Stimulated activated CD8-positive, alpha-beta memory T cell treated with anti-CD3 and anti-CD28 coated beads, Interleukin-2, amount 100 ng/mL, for 1 hour (primary cell): ENCODE measurements at places on chromosomes 7 and 10.

DNA sequence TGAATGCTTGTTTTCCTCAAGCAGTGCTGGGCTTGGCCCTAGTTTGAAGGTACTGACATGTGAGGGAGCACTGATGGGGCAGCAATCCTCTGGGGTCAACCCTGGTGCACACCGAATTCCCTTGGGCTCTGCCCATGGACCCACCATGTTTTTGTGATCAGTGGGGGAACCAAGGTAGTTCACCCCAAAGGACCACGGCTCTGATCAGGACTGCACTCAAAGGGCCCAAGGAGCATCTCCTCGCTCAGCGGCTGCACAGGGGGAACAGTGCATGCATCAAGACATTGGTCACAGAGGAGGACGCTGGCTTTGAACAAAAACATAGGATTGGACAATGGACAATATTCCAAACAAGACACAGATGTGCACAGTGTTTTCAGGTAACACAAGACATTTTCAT lies 12.7 kb downstream of the CXCL12 start:
- DNase-seq = no peak

GRCh38 chr7:51263631-51264484 lies 52.8 kb downstream of the COBL start:
- DNase-seq = no peak

DNA sequence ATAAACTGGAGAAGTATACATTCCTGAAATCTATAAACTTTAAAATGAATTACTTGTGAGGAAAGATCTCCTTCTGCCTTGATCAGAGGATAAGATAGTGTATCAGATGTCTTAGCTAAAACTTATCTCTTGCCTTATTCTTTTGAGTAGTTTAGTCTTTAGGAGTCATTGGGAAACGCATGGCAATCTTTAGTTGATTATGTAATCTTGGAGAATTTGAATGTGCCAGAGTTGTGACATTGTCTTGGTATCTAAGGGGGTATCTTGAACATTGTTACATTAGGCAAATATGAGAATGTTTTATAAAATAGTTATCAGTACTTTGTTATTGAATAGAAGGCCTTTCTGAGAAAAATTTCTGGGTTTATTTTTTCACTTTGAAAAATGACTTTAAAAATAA lies 61.6 kb upstream of the ADRA2A start:
- no peak for DNase-seq

DNA sequence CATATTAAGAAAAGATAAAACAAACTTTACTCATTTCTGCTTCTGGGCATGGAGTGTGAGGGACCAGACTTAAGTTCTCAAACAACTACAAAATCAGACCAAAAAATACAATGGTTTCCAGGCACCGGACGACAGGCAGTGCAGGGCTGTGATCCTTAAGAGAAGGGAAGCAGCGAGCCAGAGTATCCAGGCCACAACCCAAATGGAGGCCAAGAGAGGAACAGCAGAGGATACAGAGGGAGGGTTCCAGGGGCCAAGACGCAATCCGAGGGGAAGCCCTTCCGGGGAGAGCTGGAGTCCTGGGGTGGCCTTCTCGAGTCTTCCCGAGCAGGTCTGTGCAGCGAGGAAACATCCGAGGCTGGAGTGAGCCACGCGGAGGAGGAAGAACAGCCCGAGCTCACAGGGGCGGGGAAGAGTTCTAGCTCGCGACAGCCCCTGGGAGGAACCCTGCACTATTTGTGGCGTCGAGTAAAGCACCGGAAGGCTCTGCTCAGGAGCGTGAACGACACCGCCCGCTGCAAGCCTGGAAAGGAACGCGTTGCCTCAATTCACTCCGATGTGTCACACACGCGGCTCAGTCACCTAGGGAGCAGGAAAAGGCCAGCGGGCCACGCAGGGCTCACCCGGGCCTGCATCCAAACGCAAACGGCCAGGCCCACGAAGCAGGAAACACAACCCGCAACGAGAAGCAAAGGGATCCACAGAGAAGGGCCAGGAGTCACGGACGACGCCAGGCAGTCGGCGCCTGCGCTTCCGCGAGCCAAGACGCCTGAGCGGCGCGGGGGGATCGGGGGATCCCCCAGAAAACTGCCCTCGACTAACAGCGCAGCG lies 933 bp upstream of the RNF32 start:
- no peak for DNase-seq

DNA sequence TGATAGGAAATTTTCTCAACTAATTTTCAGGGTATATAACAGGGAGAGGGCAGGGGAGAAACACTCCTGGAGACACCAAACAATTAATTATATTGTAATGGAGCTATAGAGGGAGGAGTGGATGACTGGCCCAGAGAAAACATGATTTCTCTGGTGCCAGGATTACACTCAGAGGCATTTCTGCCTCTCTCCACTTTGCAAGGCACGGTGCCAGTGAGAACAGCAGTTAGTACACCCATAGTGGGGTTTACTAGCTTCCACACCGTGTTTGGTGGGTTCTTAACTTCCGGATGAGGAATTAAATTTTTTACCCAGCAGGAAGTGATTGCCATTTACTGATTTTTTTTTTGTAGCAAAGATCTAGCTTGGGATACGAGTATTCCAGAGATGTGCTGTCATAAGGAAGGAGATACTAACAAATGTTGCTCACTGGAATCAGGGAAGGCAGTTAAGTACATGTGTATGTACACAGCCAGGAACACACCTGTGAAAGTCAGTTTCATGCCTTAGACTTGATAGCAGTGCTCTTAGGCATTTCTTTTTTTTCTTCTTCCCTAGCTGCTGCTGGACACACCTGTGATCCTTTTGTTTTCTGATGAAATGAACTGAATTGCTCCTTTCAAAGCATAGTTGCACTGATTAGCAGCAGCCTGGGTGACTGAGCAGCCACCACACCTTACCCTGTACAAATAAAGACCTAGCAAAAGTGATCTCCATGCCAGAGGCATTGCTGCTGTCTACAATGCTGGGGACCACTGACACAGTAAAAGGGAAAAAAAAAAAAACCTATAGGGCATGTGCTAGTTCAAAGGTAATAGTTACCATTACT lies 58.1 kb downstream of the POLL start:
- DNase-seq = no peak

DNA sequence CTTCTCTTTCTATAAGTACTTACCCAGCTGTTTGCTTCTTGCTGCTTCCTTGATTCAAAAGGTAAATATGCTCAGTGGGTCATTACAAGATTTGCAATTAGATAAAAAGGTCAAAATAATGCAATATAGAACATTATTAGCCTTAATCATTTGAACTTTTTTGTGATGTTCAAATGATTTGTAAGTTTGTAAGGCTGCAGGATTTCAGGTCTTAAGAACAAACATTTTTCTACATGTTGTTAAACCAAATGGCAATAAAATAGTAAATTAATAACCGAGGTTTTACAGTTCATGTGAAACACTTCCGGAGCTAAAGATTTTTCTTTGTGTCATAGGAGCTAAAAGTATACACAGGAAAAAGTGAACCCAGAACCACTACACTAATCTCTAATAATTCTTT lies 16.2 kb upstream of the SCIN start:
- DNase-seq = no peak

GRCh38 chr7:50783801-50784507 lies 1.3 kb upstream of the GRB10 start:
- no peak for DNase-seq

- no peak for DNase-seq
These were observed 139.3 kb downstream of the CXCL12 start for GRCh38 chr10:44245601-44245938.

DNA sequence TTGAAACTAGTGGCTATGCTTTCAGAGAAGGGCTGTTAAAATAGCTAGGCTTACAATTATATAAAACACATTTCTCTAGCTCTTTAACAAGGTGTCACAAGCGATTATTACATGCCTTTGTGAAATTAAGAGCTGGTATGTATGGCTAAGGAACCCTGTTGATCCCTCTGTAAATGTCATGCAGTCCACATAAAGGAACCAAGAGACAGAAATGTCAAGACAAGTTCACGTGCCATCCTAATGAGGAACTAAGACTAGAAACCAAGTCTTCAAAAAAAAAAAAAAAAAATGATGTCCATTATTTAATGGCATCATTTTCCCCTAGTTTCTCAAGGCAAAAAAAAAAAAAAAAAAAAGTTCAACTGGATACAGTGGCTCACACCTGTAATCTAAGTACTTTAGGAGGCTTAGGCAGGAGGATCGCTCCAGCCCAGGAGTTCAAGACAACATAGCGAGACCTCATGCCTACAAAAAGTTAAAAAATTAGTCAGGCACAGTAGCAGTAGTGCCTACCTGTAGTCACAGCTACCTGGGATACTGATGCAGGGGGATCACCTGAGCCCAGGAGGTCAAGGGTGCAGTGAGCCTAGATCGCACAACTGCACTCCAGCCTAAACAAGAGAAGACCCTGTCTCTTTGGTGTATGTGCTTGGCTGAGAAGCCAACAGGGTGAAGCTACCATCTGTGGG lies 63.4 kb downstream of the SRPK2 start:
- DNase-seq = no peak

- no peak for DNase-seq
These were observed 40.8 kb upstream of the ZNF438 start for GRCh38 chr10:31072451-31072850.

GRCh38 chr10:30553018-30553625 lies 76.4 kb downstream of the LYZL2 start:
- no peak for DNase-seq

DNA sequence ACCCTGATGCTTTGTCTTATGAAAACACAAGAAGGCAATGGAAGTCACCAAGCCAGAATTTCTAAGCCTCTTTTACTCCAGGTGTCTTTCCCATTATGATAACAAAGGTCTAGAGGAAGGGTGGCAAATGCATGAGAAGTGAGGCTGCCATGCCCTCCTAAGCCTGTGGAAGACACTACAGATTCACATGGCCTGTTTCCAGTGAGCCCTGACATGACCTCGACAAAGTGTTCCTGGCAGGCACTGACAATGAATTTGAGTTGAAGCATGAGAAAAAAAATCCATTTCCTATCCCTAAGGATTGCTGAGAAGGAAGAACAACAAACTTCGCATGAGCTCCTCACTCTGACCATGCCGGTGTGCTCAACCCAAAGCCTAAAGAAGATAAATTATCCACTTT lies 268.0 kb downstream of the HTR7 start:
- DNase-seq = no peak

GRCh38 chr10:70510904-70511303 lies 32.3 kb downstream of the PALD1 start:
- DNase-seq = no peak

GRCh38 chr10:89002226-89002978 lies 11.8 kb downstream of the FAS start:
- DNase-seq = no peak

DNA sequence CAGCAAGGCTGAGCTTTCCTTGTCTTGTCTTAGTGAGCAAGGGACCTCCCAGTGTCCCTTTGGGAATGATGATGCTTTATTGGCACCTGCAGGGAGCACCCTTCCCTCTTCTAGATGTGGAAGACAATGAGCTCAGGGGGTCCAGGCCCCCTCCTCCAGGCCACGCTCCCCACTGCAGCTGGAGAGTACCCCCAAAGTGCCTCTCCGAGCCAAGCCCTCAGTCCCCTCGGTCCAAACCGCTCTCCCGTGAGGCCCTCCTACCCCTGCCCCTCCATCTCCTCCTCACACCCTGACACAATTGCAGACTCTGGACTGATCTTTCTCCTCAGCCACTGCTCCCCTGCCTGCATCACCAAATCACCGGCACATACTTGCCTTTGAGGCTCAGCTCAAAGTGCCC lies 16.7 kb downstream of the RBP3 start:
- DNase-seq = no peak

DNA sequence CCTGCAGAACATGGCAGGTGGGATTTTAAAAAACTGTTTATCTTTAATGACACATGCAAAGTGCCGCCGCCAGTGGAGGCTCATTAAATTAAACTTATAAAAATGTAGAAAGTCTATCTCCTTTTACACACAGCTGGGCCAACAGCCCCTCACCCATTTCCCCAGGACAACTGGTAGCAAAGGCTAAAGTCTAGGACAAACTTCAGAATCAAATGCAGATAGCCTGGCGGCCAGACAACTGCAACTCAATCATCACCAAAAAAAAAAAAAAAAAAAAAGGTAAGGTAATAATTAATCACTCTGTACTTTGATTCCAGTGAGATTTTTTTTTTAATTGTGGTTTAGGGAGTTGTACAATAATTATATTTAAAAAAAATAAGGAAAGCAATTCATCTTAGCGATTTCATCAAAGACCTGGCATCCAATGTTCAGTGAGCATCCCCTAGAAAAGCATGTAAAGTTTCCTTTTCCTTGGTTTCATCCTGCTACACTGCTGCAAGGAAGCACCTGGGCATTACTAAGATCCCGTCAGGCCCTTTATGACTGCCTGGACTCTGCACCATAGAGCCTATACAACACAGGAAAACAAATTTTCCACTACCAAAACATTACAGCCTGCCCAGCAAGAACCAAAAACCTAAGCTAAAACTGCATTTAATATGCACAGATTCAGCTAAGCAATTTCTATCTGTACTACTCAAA lies 98.5 kb downstream of the GRB10 start:
- no peak for DNase-seq

- no peak for DNase-seq
These were observed 712.1 kb downstream of the PHTF2 start for GRCh38 chr7:78510580-78511188.

- DNase-seq = no peak
These were observed 66.4 kb upstream of the DDC start for GRCh38 chr7:50631639-50632038.

- no peak for DNase-seq
These were observed 62.7 kb downstream of the CALML3 start for GRCh38 chr10:5587151-5588079.

DNA sequence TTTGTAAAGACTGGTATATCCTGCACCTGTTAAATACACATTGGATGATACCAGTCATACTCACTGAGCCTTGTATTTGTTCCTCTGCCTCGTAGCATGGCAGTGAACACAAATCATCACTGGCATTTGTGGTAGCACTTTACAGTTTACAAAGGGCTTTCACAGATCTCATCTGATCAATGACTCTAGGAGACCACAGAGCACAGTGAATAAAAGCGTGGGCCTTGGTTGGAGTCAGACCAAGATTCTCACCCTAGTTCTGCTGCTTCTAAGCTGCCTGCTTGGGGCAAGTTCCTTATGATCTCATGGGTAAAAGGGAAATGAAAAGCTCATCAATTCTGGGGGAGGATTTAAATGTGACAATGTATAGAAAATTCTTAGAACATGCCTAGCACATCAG lies 129.9 kb upstream of the AGK start:
- DNase-seq = no peak

- DNase-seq = no peak
These were observed 261.6 kb upstream of the AOAH start for GRCh38 chr7:36985866-36986400.

GRCh38 chr10:68305854-68306253 lies 26.0 kb upstream of the HNRNPH3 start:
- no peak for DNase-seq
